Activated CD4-positive, alpha-beta T cell treated with anti-CD3 and anti-CD28 coated beads for 36 hours (primary cell): ENCODE measurements at places on chromosomes 3 and 15. TPM values are rescaled to one million over a fixed set of nuclear protein-coding genes. Genes with fewer than 3 reads are reported as not detected.

The SV2B gene
- total RNA-seq, result 0.05 TPM

The CEP63 gene
- total RNA-seq, result 21.3 TPM

The ASTE1 gene
- total RNA-seq, result 8.2 TPM

- no peak for DNase-seq
Observed at GRCh38 chr3:20739814-20740213, 553.8 kb upstream of the SGO1 start.

- DNase-seq, result peak; percentile 62
Observed at GRCh38 chr15:43792761-43793476, 799 bp downstream of the SERF2 start.

DNA sequence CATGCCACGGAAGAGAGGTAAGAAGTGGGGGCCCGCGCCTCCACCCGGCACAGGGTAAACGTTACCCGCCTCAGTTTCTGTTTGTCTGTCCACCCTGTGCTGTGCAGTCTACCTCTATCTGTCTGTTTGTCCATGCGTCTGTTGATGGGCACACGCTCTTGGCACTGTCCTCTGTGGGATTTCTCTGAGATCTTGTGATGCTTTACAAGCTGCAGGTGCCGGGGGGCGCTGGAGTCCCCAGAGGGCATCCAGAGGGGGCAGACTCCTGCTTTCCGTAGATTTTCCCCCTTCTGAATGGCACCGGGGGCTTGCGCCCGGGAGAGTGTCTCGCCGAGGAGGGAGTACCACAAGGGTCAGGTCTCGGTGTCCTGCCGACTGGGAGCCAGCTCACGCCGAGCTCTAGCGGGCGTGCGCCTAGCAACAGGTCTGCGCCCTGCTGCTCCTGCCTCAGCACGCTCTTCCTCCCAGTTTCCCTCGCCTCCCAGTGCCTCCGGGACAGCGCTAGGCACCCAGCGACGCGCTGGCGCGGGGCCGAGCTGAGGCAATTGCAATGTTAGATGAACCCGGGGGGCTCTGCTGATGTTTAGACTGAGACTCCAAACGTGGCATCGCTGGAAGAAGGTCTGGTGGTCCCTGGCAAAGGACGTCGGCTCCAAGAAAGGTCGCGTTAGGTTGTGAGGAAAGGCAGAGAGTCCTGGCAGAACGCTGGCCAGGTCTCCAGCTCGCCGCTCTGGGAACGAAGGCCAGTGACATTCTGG lies 667 bp downstream of the CEMIP start:
- no peak for DNase-seq

DNA sequence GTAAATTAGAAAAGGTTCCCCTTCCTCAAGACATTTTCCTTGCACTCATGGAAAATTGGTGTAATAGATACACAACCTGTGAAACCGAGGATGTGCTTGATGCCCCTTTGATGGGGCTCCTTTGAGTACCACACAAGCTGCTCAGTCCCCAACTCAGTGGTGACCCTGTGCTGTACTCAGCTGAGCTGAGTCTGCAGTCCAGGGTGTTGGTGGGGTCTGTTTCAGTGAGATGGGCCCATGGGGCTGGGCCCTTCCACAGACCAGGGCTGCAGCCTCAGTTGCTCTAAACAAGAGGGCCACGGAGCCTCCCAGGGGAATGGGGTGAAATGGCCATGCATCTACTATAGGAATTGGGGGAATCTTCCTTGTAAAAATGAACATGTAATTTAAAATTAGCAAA lies 39.3 kb downstream of the KY start:
- DNase-seq, result no peak

DNA sequence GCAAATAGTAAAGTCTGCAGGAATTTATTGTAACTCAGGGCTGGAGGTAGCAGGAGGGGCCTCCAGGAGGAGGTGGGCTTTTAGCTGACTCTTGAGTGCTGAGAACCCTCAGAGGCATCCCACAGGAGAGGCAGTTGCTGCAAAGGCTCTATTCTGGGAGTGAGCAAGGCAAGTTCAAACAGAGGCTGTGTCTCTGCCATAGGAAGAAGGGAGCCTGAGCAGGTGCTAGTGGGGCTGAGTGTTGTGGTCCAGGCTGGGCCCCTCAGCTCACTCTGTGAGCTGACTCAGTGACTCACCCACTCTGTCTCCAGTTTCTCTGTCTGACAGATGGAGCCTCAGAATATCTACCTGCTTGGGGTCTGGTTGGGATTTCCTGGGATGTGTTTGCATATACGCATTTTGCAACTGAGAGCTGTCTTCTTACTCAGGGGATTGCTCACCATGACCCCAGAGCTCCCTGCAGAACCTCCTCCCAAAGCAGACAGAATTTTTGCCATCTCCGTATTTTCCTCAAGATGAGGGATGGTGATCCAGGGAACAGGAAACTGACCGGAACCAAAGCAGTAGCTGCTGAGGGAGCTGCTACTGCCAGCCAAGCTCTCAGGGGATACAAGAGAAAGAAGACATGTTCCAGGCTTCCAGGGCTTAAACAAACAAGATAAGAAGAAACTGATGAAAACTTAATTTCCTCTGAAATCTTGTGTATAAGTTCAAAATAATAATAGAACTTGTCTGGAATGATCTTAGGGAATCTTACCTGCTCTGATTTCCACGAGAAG lies 13.6 kb upstream of the NOX5 start:
- no peak for DNase-seq

- DNase-seq, result no peak
Observed at GRCh38 chr3:54642147-54642546, 285.7 kb downstream of the LRTM1 start.

- DNase-seq, result no peak
Observed at GRCh38 chr15:98063871-98064270, 103.4 kb downstream of the ARRDC4 start.

DNA sequence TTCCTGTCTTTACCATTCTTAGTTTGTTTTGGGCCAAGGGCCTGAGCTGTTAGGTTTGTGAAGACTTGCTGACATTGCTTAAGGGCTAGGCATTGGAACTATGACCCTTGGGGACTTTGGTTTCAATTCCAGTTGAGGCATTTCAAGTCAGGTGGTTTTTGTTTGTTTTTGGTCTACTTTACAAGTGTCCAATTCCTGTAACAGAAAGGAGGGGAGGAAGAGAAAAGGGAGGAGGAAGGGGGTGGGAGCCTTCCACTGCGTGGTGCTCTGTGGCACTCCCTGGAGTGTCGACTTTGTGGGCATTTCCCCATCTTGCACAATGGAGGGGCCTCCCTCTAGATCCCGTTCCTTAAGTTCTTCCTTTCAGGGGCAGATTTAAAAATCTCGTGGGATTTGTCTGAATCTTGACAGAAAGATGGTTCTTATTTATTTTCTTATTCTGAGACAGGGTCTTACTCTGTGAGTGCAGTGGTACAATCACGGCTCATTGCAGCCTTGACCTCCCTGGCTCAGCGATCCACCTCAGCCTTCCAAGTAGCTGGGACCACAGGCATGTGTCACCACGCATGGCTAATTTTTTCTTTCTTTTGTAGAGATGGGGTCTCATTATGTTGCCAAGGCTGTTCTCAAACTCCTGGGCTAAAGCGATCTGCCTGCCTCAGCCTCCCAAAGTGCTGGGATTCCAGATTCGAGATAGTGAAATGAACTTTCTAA lies 59.5 kb upstream of the RYK start:
- no peak for DNase-seq

DNA sequence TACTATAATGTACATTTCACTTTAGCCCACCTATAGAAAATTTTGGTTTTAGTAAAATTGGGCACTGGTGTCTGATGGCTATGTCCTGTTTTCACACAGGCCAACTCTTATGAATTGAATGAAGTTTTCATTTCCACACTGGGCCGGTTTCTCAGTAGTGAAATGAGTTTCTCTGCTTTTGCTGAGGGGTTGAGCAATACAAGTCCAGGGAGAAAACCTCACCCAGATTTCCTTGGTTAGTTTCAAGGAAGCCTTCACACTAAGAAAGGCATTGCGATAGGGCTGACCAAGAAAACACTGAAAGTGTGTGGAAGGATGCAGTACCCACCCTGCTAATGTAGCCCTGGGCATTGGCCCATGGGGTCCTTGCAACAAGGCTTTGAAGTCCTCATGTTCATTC lies 331.5 kb upstream of the CFAP20DC start:
- no peak for DNase-seq

DNA sequence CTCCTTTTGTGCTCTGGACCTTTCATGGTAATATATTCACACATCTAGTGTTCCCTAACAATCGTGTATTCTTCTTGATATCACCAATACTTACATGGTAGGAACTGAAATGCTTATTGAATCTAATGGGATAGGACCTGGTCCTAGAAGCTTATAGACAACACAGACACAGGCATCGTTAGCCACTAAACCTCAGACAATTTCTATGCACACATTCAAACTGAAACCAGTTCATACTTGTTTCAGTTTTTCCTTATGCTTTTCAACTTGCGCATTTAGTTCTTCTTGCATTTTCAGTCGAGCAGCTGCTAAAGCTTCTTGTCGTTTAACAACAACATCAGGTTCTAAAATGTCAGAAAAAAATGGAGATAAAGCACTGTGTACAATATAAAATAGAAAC lies 2.3 kb downstream of the SELENOS start:
- DNase-seq, result no peak

GRCh38 chr3:148175214-148175613 lies 522.5 kb upstream of the AGTR1 start:
- no peak for DNase-seq
